Skin of body (tissue), 3 donors: ENCODE measurements at places on chromosomes 7 and 10.

- peak; percentile 95 for DNase-seq
Observed at GRCh38 chr10:73743905-73744663, at the start of gene SEC24C. TSS of gene SEC24C (plus strand) at chr10:73744372. CDS start at chr10:73746833, 2,461 bp downstream.

DNA sequence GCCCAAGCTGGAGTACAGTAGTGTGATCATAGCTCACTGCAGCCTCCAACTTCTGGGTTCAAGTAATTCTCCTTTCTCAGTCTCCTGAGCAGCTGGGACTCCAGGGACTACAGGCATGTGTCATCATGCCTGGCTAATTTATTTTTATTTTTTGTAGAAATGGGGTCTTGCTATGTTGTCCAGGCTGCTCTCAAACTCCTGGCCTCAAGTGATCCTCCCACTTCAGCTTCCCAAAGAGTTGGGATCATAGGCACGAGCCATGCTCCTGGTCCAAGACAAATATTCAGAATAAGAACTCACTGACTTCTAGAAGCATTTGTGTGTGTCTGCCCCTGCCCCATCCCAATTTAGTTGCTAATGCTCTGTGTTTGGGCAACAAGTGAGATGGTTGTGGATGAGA, 151.8 kb downstream of the ITGA8 start:
- no peak for DNase-seq

DNA sequence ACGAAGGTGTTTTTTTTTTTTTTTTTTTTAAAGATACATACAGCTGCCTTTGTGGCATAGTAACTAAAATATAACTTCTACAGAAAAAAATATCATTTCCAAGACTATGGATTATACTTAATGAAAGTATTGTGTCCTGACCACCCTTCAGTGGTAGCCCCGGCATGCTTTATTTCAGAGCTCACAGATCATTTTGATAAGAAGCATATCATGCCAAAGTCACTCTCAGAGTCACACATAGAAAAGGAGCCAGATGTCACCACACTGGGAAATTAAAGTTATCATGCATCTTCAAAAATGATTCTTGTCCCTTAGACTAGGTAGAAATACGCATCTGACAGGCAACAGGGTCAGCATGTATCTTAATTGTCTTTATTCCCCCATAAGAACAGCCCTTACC, 3.0 kb downstream of the ADARB2 start:
- no peak for DNase-seq

- no peak for DNase-seq
Observed at GRCh38 chr7:69643708-69644445, 45.6 kb downstream of the AUTS2 start.
